Stimulated activated CD4-positive, alpha-beta T cell treated with anti-CD3 and anti-CD28 coated beads, Interleukin-2, amount 100 ng/mL, for 4 hours (primary cell): ENCODE measurements at places on chromosomes 1 and 21.

DNA sequence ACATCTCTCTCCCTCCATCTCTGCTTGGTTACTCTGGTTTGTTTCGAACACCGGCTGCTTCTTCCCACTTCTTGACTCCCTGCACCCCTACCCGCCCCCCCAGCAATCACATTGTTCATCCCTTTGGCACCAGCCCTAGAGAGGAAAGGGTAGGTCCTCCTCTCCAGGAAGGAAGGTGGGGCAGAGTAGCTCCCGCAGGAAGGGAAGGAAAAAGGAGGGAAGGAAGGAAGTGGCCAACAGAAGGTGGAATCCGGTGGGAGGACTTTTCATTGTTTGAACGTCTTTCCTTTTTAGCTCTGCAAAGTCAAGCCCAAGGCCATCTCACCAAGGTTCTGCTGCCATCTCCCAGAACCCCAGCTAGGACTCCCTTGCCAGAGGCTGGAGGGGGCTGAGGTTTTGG lies 18.0 kb downstream of the IER5 start:
- DNase-seq = no peak

DNA sequence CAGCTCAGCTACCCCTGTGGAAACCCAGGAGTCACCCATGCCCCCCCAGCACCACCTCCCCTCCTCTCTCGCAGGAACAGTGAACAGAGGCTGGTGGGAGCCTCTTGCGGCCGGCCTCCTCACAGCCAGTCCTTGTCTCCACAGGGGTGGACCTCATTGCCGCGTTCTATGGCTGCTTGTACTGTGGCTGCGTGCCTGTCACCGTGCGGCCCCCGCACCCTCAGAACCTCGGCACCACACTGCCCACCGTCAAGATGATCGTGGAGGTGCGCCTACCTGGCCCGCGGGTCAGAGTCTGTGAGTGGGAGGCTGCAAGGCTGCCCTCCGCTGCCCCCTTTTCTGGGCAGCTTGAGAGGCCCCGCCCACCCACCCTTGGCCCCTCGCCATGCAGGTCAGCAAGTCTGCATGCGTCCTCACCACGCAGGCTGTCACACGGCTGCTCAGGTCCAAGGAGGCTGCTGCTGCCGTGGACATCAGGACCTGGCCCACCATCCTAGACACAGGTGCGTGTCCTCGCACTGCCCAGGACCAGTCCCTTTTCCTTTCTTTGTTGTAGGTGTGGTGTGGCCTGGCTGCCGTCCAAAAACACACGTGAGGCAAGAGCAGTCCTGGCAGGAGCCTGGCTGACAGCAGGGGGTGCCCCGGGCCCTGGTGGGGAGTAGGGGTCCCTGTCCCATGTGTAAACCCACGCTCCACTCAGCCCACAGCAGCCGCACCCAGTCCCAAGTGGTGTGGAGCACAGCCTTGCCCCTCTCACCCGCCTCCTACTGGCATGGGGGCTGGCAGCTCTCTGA lies 50.3 kb downstream of the S100B start:
- DNase-seq = no peak

DNA sequence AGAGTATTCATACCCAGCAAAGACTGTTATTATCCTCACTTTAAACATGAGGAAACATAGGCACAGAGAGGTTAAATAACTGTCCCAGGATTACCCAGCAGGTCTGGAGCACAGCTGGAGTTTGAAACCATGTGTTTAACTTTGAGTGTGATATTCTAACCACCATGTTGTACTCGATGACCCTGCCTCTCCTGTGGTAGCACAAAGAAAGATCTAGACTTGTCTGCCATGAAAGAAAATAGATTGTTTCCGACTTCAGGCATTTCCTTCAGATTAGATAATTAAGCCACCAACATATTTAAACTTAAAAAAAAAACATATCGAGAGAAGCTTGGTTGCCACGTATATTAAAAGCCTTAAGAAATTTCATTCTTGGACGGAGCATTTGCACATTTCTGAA lies 104.6 kb upstream of the RUNX1 start:
- DNase-seq = no peak

GRCh38 chr1:18994381-18994780 lies 37.9 kb upstream of the IFFO2 start:
- DNase-seq = no peak

GRCh38 chr1:214292322-214292721 lies 11.4 kb downstream of the SMYD2 start:
- DNase-seq = no peak

DNA sequence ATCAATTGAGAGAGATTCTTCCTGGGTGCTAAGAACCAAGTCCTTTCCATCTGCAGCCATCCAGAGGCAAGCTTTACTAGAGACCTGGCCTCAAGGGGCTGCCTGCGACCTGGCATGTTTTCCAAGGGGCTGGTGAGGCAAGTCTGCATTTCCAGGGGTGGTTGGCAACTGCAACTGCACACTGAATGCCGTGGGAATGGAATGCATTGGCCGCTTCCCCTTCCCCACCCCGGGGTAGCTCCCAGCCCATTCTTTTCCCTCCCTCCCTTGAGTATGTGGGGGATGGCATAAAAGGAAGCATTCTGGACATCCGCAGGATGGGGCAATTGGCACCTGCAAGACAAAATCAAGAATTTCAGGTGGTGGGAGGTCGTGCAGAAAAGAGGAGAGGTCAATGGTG lies 155.1 kb downstream of the IGSF21 start:
- DNase-seq = no peak

GRCh38 chr1:42930178-42931107 lies 28.2 kb downstream of the SLC2A1 start:
- DNase-seq = no peak

DNA sequence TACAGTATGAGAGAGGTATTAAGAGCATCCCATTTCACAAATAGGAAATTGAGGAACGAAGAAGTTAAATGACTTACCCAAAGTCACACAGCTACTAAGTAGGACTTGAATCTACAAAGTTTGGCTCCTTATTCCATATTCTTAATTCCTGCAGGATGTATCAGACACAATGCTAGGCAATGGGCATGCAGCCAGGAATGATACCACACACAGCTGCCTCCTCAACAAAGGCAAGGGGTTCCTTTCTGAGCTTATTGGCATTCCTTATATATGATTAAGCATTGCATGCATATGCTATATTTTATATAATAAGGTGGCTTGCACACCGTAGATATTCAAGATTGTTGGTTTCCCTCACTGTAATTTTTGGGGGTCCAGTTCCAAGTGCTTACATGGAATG lies 34.2 kb upstream of the JUN start:
- DNase-seq = no peak

DNA sequence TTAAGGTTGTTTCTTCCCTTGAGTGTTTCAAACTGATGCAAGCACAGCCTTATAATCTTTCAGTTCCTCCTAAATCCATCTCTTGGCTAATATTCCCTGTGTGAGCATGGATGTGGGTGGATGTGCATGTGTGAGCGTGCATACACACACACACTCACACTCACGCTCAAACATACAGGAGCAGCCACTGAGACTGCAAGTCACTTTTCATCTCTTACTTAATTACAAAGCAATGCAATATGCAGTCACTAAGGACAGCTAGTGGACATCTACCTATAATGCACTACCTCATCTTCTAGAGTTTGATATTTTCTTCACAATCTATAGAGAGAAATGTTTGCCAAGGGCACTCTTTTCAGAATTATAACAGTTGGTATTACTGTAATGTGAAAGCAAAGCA lies 1.4 kb downstream of the ESRRG start:
- no peak for DNase-seq

- DNase-seq = no peak
These were observed 299.7 kb upstream of the KAZN start for GRCh38 chr1:14298806-14299205.

GRCh38 chr1:185534801-185535200 lies 199.4 kb upstream of the HMCN1 start:
- no peak for DNase-seq

GRCh38 chr1:183956559-183957188 lies 80.9 kb downstream of the COLGALT2 start:
- peak; percentile 33 for DNase-seq

DNA sequence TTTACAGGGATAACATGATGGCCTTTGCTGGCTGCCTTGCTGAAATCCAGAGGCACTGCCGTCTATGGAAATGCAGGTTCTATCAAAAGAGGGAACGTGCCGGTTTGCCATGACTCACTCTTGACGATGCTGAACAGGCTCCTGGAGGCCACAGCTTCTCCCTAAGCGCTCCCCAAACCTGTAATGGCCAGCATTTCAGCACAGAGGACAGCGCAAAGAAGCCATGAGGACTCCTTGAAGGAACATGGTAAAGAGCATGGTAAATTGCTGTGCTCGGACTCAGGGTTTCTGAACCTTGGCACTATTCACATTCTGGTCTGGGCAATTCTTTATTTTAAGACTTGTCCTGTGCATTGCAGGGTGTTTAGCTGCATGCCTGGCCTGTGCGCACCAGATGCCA lies 217.5 kb downstream of the CAMTA1 start:
- DNase-seq = no peak

GRCh38 chr21:26534517-26534916 lies 38.6 kb downstream of the CYYR1 start:
- DNase-seq = no peak

- no peak for DNase-seq
These were observed 161.8 kb downstream of the TPR start for GRCh38 chr1:186213225-186213607.

DNA sequence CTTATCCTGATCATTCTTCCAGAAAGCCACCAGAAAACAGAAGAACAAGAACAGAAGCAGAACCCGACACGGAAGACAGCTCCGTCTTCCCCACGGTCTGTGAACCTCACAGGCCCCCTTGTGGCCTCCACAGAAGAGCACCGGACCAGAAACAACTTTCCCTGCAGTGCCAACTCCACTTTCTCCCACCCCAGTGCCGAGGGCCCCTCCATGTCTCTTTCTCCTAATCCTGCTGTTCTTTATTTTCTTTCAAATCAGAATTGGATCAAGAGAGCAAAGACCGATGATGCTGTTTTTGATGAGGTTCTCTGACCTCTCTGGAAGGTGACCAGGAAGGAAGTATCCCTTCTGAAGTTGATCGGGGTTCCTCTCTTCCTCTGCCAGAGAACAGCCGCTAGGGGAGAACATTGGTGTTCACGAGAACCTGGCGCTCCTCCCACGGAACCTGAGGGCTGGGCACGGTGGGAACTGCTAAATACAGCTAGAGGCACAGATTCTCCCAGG lies 58.9 kb upstream of the CTTNBP2NL start:
- DNase-seq = peak; percentile 1

GRCh38 chr21:41741253-41742072 lies 25.4 kb downstream of the RIPK4 start:
- DNase-seq = no peak

DNA sequence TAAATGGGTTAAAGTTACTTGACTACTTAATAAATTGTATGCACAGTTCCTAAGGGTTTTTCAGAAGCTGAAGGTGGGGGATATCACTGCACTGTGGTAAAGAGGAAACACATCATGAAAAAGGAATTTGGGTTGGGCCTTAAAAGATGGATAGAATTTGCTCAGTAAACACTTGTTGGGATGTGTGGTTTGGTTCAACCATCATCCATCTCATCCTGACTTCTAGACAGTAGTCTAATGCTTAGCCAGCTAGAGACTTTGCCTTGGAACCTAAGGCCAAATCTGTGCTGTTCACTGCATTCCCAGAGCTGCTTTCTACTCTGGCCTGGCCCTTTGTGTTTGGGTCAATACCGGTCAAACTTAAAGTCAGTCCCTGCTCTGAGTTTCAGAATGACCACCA lies 30.6 kb downstream of the LY9 start:
- DNase-seq = no peak

- no peak for DNase-seq
These were observed 6.4 kb downstream of the GFI1 start for GRCh38 chr1:92480200-92480812.

- no peak for DNase-seq
These were observed 169.5 kb upstream of the DPYD start for GRCh38 chr1:98090351-98090750.

GRCh38 chr1:197911857-197912696 lies 5.1 kb upstream of the LHX9 start:
- no peak for DNase-seq

DNA sequence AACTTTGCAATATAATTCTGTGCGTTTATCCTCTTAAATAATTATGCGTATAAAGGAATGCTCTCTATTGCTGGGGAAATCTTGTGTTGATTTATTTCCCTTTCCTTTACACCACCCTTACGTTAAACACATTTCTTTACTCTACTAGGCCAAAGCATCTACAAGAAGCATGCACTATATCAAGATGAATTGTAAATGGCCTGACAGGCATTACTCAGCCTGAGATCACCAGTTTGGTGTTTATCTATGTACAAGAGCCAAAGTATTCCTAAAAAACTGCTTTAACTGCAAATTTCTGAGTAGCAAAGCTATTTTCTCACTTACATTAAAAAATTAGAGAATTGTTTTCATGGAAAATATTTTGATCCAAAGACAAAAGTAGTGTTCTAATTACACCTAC lies 114.8 kb downstream of the TYW3 start:
- no peak for DNase-seq

- no peak for DNase-seq
These were observed 67.3 kb downstream of the LAMC1 start for GRCh38 chr1:183090391-183091006.

DNA sequence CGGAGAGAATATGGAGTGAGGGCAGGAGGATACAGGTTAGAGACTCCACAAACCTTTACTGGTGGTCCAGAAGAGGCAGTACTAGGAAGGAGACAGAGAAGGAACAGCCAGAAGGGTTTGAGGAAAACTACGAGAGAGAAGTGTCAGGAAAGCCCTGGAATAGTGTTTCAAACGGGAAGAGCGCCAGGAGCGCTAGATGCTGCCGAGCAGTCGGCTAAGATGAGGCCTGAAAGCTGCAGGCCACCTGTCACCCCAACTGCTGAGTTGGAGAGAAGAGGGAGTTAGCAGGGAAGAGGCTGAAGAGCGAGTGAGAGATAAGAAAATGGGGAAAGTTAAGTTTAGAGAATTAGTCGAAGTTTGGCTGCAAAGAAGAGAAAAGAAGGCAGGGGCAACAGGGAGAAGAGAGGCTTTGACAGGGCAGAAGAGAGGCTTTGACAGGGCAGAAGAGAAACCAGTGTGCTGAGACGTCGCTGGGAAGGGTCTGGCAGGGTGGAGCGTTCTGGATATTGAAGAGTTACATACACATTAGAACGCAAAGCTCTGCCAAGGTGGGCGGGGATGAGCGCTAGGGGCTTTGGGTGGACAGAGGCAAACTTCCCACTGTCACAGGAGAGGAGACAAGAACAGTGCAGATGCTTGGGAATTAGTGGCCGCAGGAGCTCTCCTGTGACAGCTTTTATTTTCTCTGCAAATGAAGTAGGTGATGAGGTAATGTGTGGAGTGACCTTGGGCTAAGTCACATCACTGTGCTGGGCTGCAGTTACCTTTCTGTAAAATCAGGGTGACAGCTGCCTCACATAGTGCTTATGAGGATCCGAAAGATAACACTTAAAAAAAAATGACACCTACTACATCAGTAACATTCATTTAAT lies 31.2 kb downstream of the PCSK9 start:
- DNase-seq = no peak

GRCh38 chr1:231550448-231550781 lies 21.9 kb downstream of the TSNAX start:
- no peak for DNase-seq

GRCh38 chr1:157310401-157310800 lies 172.2 kb upstream of the ETV3 start:
- no peak for DNase-seq
